ENCODE measurements at places on chromosomes 4 and X.

DNA sequence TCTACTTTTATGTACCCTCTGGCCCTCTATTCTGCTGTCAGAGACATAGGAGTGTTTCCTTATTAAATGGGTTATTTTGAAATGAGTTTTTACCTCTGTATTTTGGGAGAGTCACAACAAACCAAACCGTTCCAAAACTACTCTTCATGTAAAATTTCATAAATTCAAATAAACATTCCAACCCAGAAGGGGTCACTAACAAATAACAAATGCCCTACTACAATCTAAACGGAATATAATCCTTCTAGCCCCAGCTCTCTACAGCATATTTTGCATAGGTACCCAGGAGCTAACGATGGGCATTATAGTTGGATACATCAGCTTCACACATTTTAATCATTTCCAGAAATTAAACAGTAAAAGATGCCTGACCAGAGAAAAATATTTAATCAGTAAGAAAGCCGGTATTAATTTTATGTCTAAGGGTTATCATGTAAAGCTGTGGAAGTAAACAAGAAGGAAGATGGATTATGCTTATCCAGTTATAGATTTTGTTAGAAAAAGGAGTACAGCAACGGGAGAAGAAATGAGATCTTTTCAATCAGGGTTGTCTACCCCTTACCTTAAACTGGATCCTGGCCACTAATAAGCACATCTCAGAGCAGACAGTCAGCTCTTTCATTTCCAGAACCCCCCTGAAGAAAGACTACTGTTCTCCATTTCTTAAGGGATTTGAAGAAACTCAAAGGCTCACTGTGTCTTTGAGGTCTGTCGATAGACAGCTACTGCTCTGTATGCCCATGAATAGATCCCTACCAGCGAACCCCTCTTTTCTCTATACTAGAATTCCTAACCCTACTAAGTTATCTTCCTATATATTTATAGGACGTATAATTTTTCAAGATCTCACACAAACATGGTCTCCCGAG, 1.2 kb downstream of the UGDH start:
- DNase-seq, result no peak

GRCh38 chr4:109128589-109128988, 173.9 kb downstream of the COL25A1 start:
- DNase-seq, result no peak

GRCh38 chr4:175770555-175770954, 41.5 kb downstream of the GPM6A start:
- DNase-seq, result no peak

DNA sequence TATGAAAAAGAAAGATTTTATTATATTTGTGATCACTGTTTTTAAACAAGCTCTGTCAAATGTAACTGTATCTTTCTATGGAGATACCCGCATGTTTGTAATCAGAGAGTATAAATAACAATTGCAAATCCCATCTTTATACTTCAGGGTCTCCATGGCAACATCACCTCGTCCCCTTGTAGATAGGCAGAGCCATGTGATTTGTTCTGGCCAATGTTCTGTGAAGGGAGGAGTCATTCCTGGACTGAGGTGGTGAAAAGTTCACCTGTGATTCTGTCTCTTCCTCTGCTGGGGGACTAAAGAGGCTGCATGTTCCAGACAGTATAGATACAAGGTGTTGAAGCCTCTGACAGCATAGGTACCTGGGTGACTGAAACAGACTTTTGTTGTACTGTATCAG, 45.6 kb upstream of the MED14 start:
- DNase-seq, result no peak

DNA sequence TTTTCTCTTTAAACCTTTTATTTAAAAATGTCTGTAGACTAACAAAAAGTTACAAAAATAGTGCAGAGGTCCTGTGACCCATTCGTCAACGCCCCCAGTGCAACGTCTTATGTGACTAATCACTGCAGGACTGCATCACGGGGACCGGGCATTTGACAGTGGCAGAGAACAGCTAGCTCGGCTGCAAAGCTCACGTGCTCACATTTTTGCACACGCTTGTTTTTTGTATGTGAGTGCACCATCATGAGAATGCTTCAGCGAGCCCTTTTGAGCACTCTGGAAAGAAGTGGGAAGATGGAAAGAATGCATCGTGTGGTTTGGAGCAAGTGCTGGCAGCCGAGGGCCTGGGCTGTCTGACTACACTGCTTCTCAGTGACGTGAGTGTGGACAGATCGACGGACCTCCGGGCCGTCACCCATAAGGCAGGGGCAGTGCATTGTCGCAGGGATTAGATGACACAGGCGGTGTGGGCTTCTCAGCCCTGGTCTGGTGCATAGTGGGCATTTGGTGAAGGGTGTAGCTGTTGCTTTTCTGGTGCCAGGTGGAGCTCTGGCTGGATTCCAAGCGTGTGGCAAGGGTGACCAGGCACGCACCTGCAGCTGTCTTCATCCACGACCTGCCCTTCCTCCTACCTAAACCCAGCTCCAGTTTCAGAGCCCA, 17.7 kb downstream of the SPON2 start:
- DNase-seq, result no peak

GRCh38 chr4:128854433-128854832, 44.9 kb downstream of the JADE1 start:
- DNase-seq, result no peak

GRCh38 chr4:181671672-181672071, 571.5 kb upstream of the TENM3 start:
- DNase-seq, result no peak

GRCh38 chr4:94843216-94843615, 85.5 kb downstream of the BMPR1B start:
- no peak for DNase-seq

- no peak for DNase-seq
Measured at GRCh38 chr4:24968992-24969391, 56.1 kb upstream of the CCDC149 start.

- DNase-seq, result no peak
Measured at GRCh38 chrX:145609951-145610511, 207.6 kb upstream of the SLITRK2 start.

DNA sequence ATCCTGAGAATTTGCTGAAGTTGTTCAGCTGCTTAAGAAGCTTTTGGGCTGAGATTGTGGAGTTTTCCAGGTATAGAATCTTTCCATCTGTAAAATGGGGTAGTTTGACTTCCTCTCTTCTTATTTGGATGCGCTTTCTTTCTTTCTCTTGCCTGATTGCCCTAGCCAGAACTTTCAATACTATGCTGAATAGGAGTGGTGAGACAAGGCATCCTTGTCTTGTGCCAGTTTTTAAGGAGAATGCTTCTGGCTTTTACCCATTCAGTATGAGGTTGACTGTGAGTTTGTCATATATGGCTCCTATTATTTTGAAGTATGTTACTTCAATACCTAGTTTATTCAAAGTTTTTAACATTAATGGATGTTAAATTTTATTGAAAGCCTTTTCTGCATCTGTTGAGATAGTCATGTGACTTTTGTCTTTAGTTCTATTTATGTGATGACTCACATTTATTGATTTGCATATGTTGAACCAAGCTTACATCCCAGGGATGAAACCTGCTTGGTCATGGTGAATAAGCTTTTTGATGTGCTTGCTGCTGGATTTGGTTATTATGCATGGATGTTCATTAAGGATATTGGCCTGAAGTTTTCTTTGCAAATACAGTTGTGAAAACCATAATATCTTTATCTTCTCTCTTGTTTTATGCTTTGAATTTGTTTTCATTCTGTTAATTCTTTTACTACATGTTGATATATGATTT, 573.8 kb upstream of the NDST4 start:
- DNase-seq, result no peak

- no peak for DNase-seq
Measured at GRCh38 chrX:148774276-148774675, 273.9 kb downstream of the AFF2 start.

- no peak for DNase-seq
Measured at GRCh38 chrX:20001588-20001987, 10.7 kb upstream of the BCLAF3 start.

- no peak for DNase-seq
Measured at GRCh38 chr4:173538909-173539445, 8.9 kb upstream of the HAND2 start.

DNA sequence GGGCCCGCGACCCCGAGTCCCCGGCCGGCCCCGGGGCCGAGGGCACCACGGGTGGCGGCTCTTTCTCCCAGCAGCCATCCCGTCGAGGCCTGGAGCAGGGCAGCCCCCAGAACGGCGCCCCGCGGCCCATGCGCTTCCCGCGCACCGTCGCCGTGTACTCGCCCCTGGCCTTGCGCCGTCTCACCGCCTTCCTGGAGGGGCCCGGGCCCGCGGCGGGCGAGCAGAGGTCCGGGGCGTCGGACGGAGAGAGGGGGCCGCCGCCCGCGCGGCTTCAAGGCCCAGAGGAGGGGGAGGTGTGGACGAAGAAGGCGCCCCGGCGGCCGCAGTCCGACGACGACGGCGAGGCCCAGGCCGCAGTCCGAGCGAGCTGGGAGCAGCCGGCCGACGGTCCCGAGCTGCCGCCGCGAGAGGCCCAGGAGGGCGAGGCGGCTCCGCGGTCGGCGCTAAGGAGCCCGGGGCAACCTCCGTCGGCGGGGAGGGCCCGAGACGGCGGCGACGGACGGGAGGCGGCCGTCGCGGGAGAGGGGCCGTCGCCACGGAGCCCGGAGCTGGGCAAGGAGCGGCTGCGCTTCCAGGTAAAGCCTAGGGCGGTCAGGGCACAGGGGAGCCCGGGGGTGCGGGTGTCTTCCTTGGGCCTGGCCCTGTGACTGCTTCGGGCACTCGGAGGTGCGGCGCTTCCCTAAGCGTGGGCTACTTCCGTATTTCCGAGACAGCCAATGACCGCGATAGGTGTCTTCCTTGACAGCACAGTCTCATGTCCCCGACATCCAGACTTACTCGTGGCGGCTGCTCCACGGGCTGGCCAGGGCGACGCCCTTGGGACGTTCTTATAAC, 845 bp downstream of the ZAR1 start:
- DNase-seq, result no peak

DNA sequence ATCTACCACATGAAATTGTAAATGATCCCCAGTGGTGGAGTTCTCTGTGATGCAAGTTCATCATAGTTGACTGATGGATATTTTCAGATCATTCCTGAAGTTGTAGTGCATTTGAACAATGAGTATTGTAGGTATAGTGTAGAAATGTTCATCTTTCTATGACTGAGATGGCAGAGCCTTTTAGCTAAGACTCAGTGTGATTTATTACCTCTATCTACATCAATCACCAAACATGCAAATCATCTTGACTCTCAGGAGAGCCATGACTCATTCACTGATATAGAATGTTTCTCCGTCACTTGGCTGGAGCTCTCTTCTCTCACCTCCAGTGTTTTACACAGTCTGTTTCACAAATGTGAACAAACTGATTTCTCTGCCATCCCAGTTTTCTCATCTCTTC, 392.6 kb downstream of the IL1RAPL1 start:
- no peak for DNase-seq

DNA sequence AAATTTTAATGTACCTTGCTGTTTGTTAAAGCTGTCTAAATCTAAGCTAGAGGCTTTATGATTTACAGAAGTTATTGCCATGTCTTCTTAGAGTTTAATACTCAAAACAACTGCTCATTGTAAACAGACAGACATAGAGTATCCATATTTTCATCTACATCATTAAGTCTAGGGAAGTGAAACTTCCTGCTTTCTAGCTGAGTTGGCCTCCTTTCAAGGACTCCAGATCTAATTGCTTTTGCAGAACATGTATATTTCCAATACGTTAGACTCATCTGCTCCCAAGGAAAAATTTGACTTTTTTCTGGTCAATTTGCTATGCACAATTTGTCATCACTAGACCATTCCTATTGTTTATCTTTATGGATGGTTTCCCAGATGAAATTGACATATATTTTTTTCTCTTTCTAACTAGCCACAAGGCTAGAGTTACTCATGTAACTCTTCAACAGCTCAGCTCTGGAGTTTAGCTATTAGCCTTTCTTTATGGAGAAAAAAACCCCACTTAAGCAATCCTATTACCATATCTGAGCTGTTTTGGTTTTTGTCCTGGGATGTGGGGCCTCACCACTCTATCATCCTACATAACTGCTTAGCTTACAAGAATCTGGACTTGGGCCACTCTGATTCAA, 122.9 kb downstream of the PPA2 start:
- no peak for DNase-seq

DNA sequence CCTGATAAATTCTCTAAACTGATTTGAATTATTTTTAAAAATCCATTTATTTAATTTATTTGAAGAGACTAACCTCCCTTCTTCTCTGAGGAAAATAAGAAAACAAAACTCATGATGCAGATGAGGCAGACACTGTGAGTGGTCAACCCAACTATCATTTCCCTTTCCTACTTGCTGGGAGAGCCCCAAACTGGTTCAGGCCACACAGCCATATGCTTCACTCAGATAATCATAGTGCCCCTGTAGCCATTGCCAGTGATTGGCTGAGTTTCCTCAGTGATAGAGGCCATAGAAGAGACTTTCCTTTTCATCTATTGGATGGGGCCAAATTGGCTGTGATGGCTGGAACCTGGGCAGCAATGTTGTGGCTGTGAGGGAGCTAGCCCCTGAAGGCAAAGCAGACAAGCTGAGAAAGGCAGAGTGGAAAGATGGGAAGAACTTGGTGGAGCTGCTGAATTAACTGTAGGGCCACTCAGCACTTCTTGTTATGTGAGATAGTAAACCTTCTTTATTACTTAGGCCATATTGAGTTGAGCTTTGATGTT, 49.8 kb downstream of the RAB33B start:
- no peak for DNase-seq

GRCh38 chr4:159308566-159309340, 205.9 kb downstream of the RAPGEF2 start:
- DNase-seq, result no peak

- no peak for DNase-seq
Measured at GRCh38 chr4:170827562-170828274, 738.0 kb upstream of the AADAT start.

GRCh38 chrX:154486396-154487207, at the start of gene UBL4A:
Gene UBL4A, minus strand, starts transcription at chrX:154486615. Its CDS starts 31 bp downstream, at chrX:154486584.
- DNase-seq, result no peak

GRCh38 chr4:90718931-90719330, 591.7 kb downstream of the CCSER1 start:
- DNase-seq, result no peak

GRCh38 chrX:153338836-153339235, 4.9 kb downstream of the ZNF275 start:
- no peak for DNase-seq

DNA sequence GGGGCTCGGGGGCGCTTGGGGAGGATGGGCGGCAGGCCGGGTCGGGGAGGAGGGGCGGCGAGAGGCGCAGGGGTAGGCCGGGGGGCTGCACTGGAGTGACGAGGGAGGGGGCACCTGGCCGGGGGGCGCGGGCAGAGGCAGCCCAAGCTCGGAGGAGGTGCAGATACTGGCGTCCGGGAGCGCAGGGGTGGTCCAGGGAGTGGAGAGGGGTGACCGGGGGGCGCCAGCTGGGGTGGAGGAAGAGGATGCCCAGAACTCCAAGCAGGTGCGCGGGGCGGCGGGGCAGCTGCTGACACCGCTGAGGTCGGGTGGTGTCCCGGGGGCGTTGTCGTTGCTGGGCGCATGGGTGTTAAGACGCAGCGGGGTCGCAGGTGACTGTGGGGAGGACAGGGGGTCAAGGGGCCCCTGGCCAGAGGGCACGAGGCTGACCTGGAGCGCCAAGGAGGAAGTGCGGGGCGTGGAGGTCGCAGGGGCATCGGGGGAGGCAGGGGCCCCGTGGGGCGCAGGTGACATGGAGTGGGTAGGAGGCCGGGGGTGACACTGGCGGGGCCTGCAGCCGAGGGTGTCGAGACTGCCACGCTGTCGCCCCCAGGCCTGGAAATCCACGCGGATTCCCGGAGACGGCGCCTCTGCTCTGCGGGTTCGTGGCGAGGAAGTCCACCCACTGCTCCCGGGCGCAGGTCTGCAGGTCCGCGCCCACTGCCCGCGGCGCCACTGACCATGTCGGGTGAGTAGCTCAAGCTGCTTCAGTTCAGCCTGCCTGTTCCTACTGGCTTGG, 928 bp downstream of the GYG2 start:
- no peak for DNase-seq

GRCh38 chrX:20421697-20422096, 155.0 kb upstream of the RPS6KA3 start:
- DNase-seq, result no peak

Data from stimulated activated CD8-positive, alpha-beta memory T cell treated with anti-CD3 and anti-CD28 coated beads, Interleukin-4, amount 100 ng/mL, for 1 hour (primary cell).